Fibroblast of skin of right quadriceps (primary cell): ENCODE measurements at places on chromosomes 2 and 18.
A peak's percentile ranks its signal among the peaks of the same experiment; 100 is the strongest.

DNA sequence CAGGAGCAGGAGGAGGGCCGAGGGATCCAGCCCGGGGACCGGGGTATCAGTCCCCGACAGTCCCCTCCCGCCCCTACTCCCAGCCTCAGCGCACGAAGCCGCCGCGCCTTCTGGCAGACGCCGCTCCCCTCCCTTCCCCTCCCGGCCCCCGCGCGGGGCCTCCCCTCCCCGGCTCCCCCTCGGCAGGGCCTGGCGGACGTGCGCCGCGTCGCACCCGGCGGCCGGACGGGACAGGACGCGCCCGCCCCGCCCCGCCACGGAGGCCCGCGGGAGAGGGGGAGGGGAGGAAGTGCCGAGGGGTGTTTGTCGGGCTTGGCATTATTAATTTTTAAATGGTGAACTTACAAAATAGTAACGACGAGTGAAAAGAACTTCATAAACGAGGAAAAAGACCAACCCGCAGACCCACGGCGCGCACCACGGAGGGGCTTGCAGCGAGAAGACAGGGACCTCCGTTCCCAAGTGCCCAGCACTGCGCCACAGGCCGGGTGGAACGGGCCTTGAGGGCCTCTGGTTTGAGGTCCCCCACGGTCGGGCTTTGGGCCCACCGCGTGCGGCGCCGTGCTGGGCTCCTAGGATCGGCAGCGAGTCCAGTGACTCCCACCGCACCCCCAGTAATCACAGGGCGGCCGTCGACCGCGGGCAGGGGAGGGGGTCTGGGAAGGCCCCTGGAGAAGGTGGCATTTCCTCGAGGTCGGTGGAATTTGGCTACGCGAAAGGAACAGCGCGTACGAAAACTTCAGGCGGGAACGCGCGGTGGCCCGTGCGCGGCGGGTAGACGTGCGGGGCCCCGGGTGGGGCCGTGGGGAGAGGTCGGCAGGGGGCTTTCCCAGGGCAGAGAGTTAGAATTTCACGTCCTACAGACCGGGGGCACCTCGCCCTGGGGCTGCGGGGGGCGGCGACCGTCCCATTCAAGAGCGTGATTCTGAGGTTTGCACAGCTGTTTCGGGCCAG is 954 bp upstream of the CTDSP1 start:
- DNase-seq: peak; percentile 84

GRCh38 chr2:129667577-129667976 is 311.9 kb upstream of the RAB6C start:
- DNase-seq: no peak

GRCh38 chr2:106782681-106783080 is 103.3 kb downstream of the ST6GAL2 start:
- no peak for DNase-seq

DNA sequence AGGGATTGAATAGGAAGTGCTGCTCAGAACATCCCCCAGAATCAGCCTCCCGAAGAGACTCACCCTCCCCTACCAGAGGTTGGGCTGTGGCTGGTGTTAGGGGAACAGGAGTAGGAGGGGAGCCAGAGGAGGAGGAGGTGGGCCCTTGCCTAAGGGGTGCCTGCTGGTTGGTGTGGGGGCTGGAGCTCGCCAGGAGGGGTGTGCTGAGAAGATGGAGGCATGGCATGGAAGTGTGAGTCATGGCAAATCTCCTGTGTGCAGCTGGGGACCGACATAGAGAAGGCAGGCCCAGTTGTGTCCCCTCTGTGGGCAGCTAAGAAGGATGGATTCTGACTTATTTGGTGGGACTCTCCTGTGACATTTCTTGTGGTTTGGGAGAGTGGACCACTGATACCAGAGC is 73.7 kb downstream of the DGKD start:
- no peak for DNase-seq

DNA sequence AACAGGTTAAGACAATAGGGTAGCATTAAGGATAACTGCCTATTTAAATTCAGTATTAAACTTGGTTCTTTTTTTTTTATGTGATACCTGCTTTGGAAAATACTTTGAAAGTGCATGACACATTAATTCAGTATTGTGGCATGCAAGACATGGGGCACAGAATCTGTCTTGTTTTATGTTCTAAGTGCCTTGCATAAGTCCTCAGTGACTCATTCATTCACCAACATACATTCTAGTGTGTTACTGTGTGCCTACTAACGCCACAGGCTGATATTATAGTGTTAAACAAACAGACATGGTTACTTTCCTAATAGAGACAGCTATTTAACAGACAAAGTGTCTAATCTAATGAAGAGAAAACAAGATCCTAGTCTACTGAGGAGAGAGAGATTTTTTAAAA is 91.7 kb downstream of the GCA start:
- peak; percentile 1 for DNase-seq

DNA sequence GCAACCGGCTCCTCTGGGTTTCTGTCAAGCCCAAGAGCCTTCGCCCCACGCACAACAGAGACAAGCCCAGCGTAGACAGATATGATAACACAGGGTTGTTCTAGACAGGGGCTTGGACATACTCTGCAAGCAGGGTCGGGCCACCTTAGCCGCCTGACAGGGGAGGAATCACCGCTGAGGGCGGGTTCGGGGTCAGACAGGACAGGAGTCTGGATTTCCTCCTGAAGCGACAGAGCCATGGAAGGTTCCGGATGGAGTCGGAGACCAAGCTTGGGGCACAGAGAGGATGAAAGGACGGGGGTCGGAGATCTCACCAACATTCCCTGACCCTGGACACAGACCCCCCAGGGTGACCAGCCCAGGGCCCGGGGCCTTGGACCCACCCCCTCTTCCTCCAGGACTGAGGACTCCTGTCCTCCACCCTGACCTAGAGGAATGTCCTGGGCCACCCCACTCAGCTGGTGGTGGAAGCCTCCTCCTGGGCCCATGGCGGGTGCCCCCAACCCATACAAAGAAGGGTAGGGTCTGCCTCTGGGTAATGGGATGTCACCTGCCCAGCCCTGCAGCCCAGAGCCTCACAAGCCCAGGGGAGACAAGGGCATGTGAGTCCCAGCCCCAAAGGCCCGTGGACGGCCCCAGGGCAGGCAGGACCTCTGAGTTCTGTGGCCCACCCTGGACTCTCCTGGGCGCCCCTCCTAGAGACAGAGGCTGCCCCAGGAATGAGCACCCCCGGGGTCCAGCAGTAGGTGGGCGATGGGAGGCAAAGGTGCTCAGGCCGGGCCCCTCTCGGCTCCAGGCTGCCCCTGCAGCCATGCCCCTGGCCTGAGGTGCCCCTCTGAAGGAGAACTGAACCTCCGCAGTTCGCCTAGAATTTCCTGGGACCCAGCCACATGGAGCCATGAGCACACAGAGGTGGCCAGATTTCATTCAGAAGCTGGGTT is 44.1 kb upstream of the GPC1 start:
- no peak for DNase-seq

DNA sequence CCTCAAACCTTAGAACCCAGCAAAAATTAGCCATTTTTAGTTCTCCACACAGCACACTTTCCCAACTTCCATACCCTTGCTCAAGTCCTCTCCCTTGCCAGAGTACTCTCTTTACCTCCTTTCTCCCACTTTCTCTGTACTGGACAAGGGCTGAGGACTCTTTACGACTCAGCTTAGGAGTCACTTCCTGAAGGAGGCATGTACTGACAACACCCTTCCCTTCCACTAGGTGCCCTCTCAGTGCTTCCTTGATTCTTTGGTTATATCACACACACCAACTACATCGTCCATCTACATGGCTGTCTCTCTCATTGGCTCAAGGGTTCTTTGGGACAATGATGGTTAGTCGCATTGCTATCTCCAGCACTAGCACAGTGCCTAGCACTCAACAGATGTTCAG is 5.2 kb upstream of the C18orf63 start:
- peak; percentile 50 for DNase-seq

GRCh38 chr2:181363164-181363563 is 94.0 kb upstream of the ITGA4 start:
- DNase-seq: no peak

GRCh38 chr2:149470046-149470445 is 117.5 kb downstream of the MMADHC start:
- no peak for DNase-seq

GRCh38 chr2:213251618-213252017 is 32.6 kb upstream of the SPAG16 start:
- peak; percentile 73 for DNase-seq

DNA sequence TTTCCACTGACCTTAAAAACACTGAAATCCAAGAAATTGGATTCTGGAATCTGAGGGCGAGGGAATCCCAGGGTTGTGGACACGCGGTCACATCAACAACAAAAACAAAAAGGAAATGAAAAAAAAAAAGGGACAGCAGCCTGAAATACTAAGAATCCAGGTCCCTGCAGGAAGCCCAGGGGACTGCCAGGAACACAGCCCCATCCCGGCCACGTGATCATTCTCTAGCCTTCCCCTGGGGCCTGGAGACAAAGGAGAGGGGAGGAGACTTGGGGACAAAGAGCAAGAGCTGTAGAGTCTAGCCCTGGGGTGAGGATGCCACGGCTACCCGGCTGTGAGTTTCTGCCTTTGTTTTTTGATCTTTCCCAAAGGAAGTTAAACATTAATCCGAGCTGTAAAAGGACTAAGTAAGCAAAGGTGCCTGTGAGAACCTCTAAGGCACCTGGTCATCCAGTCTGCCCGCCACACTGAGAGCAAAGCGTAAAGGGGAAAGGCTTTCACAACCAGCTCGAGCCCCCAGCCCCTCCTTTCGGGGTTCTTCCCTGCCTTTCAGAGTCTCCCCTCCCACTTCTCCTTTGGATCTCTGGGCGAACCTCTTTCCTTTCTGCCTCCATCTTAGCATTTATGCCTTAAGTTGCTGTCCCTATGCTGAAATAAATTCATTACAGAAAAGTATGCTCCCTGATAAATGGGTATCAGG is 57.9 kb upstream of the MSH2 start:
- DNase-seq: peak; percentile 83

GRCh38 chr2:133390156-133390555 is 178.1 kb downstream of the NCKAP5 start:
- peak; percentile 17 for DNase-seq

DNA sequence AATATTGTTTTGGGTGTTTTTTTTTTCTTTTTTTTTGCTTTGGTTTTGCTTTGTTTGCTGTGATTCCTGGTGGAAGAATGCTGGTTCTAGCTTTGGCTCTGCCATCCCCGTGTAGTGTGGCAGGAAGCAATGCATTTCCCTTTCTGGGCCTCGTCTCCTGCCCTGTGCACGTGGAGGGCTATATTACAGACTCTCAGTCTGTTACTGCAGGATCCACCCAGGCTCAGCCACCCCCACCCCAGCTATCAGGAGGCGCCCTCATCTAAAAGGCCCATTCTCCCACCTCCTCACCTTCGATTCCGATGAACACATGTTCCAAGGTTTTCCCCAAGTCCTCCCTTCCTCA is 152.3 kb downstream of the TFCP2L1 start:
- DNase-seq: no peak

GRCh38 chr2:172085460-172086159 is at the start of gene DLX1:
TSS of gene DLX1 (plus strand) at chr2:172085507. CDS start at chr2:172085678, 171 bp downstream.
- no peak for DNase-seq

DNA sequence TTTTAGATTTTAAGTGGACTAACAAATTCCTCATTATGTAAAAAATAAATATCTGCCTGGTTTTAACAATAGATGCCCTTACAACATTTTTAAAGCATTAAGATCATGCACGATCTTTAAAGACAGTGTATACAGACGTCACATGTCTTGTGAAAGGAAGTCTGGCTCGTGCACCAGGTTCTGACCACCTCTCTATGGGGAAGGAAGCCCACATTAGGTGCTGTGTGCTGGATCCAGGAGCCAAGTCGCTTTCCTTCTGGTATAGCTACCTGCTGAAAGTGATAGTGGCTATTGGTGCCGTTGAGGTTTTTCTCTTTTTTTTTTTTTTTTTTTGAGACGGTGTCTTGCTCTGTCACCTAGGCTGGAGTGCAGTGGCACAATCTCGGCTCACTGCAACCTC is 116.5 kb downstream of the NCK2 start:
- DNase-seq: no peak

GRCh38 chr18:28808373-28808772 is 631.4 kb upstream of the CDH2 start:
- DNase-seq: no peak

GRCh38 chr18:46639386-46639785 is 17.6 kb downstream of the LOXHD1 start:
- no peak for DNase-seq

DNA sequence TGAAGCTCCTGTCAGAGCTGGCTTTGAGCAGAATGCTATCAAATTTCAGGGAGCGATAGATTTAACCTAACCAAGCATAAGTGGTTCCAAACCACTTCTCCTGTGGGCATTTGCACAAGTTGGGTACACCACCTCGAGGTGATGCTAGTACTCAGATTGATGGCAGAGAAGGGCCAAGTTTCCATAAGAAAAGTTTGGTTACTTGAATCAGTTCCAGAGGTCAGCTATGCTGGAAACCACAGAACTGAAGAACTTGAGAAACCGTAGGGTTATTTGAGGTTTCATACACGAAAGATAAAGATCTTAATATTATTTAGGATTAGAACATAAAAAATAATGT is 238.2 kb upstream of the SOX11 start:
- DNase-seq: no peak

DNA sequence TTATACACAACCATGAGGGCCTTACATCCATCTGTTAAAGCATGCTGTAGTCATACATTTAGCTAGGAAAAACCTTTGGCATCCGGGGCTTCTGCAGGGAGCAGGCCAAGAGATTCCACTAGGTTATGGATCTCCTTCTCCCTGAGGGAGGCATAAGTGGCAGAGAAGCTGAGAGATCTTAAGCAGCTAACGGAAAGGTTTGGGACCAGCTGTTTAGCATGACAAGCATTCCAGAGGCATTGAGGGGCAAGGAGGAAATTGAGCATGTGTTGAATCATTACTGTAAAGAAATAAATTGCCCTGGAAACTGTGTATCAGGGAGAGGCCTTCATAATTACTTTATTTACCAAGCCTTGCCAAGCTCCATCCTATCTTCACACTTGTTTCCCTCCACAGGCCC is 643.1 kb downstream of the CNTNAP5 start:
- DNase-seq: no peak

- DNase-seq: peak; percentile 82
These were observed 19.0 kb upstream of the DUSP19 start for GRCh38 chr2:183059561-183059960.

DNA sequence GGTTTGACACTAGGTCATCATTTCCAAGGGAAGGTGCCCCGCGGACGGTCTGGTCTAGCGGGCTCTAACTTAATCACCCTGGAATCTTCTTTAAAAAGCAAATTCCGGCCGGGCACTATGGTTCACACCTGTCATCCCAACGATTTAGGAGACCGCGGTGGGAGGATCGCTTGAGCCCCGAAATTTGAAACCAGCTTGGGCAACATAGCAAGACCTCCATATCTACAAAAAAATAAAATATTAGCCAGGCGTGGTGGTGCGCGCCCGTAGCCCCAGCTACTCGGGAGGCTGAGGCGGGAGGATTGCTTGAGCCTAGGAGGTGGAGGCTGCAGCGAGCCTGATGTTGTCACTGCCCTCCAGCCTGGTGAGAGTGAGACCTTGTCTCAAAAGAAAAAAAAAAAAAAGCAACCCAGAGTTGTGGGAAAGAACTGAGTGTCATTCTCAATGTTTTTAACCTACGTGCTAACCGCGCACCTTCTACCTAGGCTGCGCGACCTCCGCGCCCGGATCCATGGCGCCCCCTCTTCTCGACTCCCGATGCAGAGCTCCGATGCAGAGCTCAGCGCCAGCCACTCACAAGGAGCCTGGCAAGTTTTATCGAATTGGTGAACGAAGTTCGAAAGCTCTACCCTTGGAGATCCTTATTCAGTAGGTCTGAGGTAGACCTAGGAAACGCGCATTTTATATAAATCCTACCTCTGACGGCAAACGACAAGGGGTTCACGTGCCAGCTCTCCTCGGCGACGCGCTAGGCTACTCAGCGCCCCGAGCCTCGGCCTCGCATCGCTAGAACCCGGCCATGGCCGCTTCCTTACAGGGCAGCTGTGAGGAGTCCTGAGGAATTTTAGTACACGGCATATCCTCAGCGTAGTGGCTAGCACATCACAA is 888 bp upstream of the TWSG1 start:
- no peak for DNase-seq
